ENCODE measurements at places on chromosomes 16 and 17. TPM values are rescaled to one million over a fixed set of nuclear protein-coding genes. Genes with fewer than 3 reads are reported as not detected.

- DNase-seq: no peak
Observed at GRCh38 chr17:3986270-3986938, 22.2 kb upstream of the ATP2A3 start.

GRCh38 chr17:29847527-29848400, 82.3 kb downstream of the SSH2 start:
- DNase-seq: no peak

- no peak for DNase-seq
Observed at GRCh38 chr16:71734511-71734910, 10.0 kb upstream of the PHLPP2 start.

DNA sequence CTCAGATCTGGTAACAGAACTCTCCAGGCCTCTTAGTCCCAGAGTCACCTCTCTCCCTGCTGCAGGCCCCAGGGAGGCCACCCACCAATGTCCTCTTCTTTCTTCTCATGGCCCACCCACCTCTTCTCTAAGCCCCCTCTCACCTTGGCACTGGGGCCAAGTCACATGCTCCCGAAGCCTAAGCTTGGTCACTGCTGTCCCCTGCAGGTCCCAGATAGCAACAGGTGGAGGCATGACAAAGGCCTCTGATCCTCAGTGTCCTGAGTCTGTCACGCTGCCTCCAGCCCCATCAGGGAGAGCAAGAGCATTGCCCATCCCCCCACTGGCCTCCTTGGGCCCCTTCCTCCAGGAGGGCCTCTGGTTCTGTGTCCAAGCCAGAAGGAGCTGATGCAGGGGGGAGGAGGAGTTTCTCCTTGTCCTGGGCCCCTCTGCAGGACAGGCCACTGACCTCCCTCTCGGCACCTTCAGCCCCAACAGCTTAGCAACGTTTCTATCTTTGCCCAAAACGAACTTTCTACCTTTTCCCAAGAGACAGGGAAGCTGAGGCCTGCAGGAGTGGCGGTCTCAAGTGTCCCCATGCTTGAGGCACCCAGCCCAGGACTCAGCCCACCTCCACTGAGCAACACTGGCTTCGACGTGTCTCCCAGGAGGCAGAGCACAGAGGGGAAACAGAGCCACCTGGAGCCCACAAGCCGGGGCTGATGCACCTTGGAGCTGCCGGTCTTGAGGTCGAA, 8.6 kb downstream of the P2RX1 start:
- no peak for DNase-seq

DNA sequence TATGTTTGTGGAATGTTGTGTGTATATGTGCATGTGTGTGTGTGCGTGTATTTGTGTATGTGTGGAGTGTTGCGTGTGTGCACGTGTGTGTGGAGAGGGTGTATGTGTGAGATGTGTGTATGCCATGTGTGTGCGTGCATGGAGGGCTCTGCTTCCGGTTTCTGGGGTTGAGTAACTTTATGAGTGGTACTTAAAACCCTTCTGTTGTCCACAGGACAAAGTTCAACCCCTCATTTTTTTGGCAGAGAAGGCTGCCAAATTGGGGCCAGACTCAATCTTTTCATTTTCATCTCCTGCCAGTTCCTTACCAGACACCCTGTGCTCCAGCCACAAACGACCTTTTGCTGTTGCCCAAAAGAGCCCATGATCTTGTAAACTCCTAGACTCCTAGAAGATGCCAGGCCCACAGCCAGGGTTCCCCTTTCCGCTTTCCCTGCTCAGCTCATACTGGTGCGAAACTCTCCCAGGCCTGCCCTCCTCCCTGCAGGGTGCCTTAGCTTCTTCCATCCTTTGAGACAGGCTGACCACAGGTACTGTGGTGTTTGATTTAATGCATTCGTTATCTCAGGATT, 100.2 kb downstream of the CMIP start:
- DNase-seq: no peak

DNA sequence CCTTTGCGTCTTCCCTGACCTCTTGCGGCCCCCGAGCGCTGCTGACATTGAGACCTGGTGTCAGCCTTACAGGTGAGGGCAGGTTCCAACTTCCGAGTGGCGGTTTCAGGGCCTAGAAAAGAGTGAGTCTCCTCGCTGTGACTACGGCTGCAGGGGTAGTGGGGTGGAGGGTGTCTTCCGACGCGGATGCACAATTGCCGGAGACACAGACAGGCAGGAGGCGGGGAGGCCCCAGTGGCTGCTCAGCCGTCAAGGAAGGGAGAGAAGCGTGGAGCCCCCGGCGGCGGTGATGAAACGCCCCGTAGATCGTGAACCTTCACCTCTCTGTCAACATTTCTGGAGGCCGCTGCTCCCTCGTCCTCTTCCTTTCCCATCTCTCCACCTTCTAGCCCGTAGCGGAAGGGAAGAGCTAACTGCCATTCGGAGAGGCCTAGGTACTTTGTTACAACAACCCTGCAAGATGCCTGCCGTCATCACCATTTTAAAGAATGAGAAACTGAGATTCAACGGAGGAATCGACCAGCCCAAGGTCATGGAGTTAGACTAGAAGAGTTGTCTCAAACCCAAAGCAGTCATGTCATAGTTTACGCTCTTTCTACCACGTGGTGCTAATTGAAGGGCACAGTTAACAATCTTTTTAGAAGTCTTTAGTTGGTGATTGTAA, 485 bp downstream of the DNAJA3 start:
- DNase-seq: no peak

DNA sequence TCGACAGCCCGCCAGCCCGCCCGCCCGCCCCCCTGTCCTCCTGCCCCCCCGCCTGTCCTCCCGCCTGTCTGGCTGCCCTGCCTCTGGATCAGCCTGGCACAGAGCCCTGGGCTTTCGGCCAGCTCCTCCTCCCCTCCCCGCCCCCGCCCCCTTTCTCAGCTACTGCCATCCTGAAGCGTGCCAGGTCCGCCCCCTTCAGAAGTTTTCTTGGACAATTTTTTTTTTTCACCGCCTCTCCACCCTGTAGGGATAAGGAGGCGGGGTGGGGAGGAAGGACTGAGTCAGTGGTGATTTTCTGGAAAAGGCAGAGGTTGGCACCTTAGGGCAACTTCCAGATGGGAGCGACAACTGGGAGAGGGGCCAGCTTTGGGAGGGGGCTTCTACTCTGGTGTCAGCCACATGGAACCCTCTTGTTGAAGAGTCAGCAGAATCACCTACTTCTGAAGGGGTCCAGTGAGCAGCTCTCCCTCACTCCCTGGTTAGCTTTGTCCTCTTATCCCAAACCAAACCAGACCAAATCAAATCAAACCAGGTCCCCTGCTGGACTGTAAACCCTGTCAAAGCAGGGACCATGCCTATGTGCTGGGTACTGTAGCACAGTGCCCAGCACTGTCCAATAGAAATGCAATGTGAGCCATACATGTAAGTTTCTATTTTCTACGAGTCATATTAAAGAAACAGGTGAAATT, 19.7 kb downstream of the IGF2BP1 start:
- DNase-seq: no peak

- DNase-seq: no peak
Observed at GRCh38 chr17:1006054-1006453, 9.1 kb downstream of the TIMM22 start.

- no peak for DNase-seq
Observed at GRCh38 chr16:89053725-89054029, 40.0 kb upstream of the ACSF3 start.

DNA sequence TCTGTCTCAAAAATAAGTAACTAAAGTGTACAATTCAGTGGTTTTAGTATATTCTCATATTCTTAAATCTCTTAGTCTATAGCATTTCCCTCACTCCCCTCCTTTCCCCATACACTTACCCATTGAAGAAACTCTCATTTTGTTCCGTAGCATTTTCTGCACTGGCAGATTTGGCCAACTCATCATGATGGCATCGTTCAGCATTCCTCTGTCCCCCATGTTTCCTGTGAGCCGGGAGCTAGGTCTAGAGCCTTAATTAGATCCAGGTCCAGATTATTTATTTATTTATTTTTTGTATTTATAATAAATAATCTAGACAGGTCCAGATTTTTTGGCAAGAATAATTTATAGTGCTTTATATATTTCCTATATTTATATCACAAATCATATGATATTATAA, 31.0 kb downstream of the HEATR3 start:
- DNase-seq: no peak

DNA sequence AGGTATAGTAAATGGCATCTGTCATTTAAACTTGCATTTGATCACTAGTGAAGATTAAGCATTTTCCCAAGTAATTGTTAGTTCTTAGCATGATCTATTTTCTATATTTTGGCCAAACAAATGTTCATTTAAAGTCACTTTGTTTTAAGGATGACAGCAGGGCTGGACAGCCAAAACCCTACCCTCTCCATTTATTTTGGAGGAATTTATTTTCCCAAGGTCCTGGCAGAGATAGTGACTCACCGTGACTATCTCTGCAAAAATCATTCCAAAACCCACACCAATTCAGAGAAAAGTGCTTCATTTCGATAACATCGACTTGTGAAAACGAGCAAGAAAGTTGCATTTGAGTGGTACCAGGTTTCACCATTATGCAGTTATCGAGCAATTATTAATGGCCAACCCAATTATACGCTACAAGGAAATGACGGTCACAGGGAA, 665 bp upstream of the AKAP1 start:
- peak; percentile 67 for DNase-seq

- no peak for DNase-seq
Observed at GRCh38 chr17:30239089-30239462, 3.6 kb upstream of the SLC6A4 start.

DNA sequence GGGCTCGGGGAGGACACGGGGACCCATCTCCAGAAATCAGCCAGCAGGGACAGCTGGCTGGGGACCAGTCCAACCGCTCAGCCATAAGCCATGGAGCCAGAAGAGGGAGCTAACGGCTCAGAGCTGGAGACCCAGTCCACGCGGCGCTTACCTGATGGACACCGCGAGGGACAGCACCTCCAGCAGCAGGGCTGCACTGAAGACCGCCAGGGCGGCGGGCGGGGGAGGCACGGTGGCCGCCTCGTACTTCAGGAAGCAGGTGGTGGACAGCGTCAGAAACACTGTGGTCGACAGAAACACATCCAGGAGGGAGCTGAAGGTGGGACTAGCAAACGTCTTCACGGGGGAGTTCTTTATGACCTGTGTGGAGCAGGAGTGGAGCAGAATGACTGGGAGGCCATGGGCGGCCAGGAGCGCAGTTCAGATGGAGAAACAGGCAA, 102.6 kb upstream of the CREBBP start:
- DNase-seq: no peak

DNA sequence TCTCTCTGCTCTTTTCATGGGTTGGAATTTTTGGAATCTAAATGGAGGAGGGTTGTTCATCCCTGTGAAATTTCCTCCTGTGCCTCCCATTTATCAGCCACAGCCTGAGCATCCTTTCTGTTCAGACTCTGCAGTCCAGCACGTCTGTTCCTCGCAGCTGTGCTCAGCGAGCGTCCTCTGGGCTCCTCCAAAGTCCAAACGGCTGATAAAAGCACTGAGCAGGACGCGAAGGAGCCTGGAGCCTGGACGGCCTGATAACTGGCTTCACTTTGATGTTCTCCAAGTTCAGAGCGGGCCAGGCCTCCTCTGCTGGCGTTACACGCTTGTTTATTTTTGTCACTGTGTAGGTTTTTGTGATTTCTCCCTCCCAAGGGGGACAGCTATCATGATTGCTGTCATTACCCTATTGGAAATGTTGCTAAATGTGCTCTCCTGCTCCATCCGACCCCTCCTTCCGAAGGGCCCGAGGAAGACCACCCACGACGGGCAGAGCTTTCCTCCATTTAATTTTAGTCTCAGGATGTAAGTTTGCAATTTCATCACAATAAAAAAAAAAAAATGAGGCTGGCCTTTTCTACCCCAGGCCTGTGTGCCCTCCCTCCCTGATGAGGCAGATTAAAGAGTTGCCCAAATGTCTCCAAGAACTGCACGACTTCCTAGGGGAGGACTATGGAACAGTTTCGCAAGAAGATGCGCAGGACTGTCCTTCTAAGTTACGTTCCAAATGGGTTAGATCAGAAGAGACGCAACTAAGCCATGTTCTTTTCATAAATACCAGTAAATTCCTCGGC, 290.5 kb upstream of the FOXF1 start:
- no peak for DNase-seq

DNA sequence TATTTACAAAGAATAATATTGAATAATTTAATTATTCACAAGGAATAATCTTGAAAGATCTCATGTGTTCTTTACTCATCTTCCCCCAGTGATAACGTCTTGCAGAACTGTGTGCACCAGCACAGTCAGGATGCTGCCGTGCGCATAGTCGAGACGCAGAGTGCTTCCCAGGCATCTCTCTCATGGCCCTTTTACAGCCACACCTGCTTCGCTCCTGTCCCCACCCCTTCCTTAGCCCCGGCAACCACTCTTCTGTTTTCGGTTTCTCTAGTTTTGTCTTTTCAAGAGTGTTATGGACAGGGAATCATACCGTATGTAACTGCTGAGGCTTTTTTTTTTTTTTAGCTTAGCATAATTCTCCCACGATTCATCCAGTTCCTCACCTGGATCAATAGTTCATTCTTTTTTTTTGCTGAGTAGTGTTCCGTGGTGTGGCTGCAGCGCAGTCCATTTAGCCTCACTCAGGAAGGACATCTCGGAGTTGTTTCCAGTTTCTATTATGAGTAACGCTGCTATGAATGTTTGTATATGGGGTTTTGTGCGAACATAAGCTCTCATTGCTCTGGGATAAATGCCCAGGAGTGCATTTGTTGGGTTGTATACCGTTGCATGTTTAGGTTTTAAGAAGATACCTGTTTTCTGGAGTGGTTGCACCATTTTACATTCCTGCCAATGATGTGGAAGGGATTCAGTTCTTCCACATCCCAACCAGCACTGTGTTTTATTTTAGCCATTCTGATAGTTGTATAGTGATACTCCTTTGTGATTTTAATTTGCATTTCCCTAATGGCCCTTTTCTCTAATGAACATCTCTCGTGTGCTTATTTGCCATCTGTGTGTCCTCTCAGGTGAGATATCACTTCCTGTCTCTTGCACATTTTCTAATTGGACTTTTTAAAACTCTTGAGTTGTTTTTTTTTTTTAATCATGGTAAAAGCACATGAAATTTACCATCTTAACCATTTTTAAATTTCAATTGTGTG, 47.6 kb downstream of the SEC14L1 start:
- DNase-seq: no peak

- no peak for DNase-seq
Observed at GRCh38 chr16:27174798-27175197, 28.5 kb upstream of the KDM8 start.

- DNase-seq: no peak
Observed at GRCh38 chr17:55177855-55178217, 86.9 kb upstream of the HLF start.

DNA sequence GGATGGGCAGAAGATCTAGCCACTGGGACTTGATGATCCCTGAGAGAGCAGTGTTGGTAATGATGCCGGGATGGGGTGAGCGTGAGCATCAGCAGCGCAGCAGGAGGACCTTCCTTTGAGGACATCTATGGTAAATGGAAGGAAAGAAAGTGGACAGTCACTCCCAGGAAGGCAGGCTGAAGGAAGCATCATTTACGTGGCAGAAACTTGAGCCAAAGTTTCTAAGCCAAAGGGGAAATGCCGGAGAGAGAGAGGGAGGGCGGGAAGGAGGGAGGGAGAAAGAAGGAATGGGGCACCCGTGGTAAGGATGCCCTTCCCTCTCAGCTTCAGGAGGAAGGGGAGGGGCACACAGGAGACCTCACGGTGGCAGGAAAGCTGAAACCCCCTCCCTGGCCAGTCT, 86.3 kb upstream of the CACNG5 start:
- no peak for DNase-seq

ETV4 gene
- 8.3 TPM for total RNA-seq

HNF1B gene
- total RNA-seq: not detected

TBC1D3G gene
- 0.15 TPM for total RNA-seq

CD300LD gene
- total RNA-seq: not detected

C1QTNF1 gene
- 1.5 TPM for total RNA-seq

ALOXE3 gene
- 0.46 TPM for total RNA-seq

AURKB gene
- total RNA-seq: 85.8 TPM

WFDC1 gene
- total RNA-seq: not detected

TEX19 gene
- 0.21 TPM for total RNA-seq

KRTAP2-3 gene
- total RNA-seq: not detected

SOST gene
- not detected for total RNA-seq

Data from Panc1 (cell line).